Right lobe of liver (tissue), 6 donors: ENCODE measurements at places on chromosomes 2 and 18. TPM values are rescaled to one million over a fixed set of nuclear protein-coding genes. Genes with fewer than 3 reads are reported as not detected.

- DNase-seq, result no peak
Measured at GRCh38 chr2:113070606-113070975, 2.8 kb downstream of the IL1F10 start.

DNA sequence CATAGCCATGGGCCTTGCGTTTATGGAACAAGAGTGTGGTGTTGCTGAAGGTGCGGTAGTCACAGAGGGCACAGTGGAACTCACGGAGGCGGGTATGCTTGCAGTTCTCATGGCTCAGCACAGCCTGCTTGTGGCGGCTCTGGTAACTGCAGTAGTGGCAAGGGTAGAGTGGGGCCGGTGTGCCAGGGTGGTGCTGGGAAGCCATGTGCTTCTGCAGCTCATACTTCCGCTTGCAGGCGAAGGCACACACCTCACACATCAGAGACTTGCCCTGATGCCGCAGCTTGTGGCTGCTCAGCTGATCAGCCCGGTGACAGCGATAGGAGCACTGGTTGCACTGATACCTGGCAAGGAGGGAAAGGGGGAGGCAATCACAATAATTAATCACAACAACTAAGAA, 14.7 kb downstream of the ZNF142 start:
- DNase-seq, result peak; percentile 47

DNA sequence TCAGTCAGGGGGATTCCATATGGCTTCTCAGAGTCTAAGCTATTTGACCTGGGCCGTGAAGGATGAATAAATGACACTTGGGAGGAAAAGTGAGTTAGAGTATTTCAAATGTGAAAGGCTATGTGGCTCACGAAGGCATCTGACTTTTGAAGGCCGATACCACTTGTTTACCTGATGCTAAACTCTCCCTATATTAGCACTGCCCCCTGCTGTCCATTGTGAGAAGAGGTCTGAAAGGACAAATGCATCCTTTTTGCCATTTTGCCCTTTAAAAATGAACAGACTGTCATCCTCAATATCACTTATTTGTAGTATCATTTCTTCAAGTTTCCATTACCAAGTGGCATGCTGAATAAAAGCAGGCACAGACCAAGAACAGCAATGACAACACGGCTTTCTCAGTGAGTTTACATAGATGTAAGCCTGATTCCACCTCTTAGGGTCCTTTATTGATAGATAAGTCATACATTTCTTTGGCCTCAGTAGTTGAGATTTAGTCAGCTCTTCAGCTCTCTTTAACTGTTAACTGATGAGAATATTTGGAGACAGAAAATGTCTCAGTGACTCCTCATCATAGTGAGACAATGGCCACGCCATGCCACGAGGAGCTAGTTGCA, 40.1 kb downstream of the DOCK10 start:
- DNase-seq, result no peak

- no peak for DNase-seq
Measured at GRCh38 chr2:45145073-45145899, 136.0 kb upstream of the SIX2 start.

GRCh38 chr18:75694292-75694691, 266.8 kb upstream of the SMIM21 start:
- DNase-seq, result no peak

DNA sequence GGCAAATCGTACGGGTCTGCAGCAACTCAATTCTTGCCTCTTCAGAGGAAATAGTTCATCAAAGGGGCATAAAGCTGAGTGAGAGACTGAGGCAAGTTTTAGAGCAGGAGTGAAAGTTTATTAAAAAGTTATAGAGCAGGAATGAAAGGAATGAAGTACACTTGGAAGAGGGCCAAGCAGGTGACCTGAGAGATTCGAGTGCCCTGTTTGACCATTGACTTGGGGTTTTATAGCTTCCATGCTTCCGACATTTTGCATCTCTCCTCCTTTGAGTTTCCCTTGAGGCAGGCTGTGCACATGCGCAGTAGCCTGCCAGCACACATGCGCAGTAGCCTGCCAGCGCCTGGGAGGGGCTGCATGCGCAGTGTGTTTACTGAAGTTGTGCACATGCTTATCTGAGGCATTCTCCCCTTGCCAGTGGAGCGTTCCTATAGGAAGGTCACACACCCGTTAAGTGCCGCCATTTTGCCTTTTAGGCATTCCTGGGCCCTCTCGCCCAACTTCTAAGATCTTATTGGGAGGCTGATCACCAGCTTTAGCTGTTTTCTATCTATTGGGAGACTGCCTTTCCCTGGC, 265.5 kb upstream of the MGAT5 start:
- no peak for DNase-seq

- no peak for DNase-seq
Measured at GRCh38 chr2:204239411-204240165, 303.0 kb downstream of the ICOS start.

GRCh38 chr2:176747506-176747905, 465.1 kb upstream of the HNRNPA3 start:
- no peak for DNase-seq

DNA sequence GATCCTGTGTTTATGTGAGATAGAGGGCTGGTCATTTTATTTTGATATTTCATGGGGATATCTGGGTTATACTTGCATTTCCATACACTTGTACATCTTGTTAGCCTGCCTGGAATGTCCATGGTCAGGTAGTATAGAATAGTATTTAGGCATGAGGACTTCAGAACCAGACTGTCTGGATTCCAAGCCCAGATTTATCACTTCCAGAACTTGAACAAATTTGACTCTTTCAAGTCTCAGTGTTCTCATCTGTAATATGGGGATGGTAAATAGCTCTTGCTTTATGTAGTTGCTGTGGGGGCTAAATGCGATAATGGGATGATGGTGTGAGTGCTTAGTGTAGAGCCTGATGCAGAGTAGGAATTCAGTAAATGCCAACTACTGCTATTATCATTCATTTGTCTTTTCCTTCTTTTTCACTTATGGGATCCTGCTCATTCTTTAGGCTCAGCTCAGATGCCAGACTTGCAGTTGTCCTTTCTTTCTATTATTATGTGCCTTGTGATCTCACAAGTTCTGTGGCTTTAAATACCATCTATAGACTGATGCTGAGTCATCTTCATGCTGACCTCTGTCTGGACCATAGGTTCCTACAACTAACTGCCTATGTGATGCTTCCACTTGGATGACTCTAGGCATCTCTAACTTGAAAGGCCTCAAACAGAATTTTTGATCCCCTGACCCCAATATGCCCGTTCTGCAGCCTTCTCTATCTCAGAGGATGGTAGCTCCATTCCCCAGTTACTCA, 67.4 kb downstream of the POLE4 start:
- DNase-seq, result no peak

DNA sequence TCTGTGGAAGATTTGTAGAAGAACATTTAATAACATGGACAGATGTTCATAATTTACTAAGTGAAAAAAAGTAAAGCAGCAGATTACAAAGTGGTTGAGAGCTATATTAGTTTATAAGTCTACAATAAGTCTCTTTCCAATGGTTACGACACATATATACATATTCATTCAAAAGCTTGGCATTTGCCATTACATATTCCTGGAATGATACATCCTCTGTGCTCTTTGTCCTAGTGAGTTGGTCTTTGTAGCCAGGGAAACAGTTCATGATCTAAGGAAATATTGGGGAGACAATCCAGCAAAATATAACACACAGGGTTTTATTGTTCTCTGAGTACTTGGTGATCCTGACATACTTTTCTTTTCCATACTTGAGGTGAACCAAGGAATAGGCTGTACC, 32.5 kb upstream of the SOS1 start:
- DNase-seq, result no peak

DNA sequence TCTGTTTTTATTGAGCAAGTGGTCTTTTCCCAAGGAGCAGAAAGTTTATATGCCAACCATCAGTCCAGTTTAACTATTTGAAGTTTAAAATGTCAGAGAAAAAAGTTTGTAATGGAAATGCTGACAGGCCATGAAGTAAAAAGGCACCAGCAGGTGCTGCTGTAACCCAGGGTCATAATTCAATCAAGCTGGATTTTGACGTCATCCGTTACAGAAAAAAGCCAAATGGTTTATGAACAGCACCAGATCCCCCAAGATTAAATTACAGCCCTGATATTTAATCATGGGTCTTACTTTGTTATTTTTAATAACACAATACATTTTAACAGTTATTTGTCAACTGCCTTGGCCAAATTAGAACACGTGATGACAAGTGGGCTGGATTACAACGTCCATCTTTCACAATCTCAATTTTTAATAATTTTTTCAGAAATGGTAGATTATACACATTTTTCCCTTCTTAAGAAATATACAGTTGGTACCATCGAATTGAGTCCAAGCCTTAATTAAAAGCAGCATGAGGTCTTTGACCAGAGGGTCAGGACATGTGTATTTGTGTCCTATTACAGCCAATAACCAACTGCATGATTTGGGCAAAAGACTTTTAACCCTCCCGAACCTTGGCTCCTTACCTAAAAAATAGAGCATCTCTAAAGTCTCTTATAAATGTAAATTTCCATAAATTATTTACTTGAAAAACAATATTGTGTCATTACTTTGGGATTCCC, 10.0 kb downstream of the TCF4 start:
- DNase-seq, result no peak

DNA sequence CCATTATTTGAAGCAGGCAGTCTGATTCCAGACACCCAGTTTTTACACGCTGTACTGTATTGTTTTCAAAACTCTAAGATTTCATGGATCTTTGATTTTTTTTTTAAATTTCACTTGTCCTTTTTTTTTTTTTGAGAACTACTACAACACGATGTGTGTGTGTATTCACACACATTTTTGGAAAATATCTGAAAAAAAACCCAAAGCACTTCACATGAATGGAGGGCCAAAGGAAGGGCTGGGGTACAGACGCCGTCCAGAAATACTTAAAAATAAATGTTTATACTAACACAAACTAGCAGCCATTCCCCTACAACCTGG, 314 bp upstream of the SSB start:
- DNase-seq, result no peak

DNA sequence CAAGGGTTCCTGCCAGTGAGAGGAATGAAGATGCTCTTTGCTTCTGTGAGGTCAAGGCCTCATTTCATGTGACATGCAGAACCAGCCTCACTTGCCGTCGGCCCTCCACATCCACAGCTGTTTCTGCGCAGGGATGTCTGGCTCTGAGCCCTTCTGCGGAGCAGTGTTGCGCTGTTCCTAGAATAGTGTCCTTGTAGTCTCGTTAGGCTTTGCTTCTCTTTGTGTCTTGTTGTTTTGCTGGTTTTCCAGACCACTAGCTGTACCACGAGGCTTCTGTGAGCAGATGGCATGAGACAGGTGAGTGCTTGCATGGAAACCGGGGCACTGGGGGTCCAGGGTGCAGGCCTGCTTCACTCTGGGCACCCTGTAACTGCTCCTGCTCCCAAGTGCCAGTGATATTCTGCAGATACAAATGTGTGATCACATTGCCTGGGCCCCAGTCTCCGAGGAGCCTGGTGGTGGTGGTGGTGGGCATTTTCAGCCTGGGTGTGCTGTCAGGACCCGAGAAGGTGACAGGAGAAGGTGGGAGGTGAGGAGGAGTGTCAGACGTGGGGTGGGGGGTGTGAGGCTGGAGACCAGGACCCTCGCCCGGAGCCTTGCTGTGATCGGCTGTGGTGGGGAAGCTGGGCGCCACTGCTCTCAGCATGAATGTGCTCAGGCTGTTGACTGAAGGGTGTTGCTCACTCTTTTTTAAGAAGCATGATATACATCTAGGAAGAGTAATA, 34.3 kb downstream of the LDLRAD4 start:
- no peak for DNase-seq

DNA sequence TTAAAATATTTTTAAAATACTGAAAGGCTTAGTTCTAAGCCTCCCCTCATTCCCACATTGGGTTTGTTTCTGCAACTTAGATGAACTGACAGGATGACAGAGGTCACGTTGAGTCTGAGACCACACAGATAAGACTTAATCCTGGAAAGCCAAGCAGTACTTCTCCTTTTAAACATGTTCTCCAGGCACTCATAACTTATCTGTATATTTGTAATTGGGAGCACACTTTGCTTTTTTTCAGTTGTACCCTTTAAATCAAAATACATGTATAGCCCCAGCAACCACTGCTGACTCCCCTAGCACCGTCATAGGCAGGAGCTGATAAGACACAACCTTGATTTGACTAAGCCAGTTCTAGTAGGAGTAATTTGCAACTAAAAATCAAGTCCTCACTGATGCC, 394.8 kb downstream of the PID1 start:
- DNase-seq, result no peak

DNA sequence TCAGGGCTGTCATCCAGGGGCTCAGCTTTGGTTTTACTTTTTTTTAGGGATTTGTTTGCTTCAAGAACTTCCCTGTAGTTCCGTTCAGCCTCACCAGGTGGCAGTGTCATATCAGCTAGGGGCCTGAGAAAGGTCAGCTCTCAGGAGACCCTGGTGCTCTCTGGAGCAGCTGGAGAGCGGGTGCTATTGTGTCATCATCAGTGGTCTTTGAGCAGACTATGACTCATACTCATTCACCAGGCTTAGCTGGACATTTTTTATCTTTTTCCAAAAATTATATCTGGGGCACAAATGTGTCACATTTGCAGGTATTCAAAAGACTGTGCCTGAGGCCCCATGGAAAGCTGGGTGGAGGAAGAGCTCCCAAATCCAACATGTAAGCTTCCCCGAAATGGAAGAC, 24.4 kb downstream of the ZNF892 start:
- DNase-seq, result peak; percentile 60

DNA sequence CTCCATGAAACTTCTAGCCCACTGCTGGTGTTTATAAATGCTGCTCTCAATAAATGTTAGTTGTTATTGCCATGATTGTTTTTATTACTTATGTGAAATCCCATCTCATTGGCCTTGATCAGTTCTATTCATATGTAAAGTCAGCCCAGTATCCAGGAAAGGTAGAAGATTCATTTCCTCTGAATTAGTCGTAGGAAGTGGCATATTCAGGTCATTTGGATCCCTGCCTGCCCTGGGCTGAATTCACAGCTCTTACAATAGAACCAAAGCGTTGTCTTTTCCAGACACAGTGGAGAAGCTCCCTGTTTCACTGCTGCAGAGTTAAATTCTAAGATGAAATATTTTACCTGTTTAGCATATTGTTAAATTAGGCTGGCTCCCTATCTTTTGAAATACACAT, 70.3 kb downstream of the MAIP1 start:
- no peak for DNase-seq

GRCh38 chr2:10909996-10910341, 1.8 kb upstream of the KCNF1 start:
- DNase-seq, result no peak

DNA sequence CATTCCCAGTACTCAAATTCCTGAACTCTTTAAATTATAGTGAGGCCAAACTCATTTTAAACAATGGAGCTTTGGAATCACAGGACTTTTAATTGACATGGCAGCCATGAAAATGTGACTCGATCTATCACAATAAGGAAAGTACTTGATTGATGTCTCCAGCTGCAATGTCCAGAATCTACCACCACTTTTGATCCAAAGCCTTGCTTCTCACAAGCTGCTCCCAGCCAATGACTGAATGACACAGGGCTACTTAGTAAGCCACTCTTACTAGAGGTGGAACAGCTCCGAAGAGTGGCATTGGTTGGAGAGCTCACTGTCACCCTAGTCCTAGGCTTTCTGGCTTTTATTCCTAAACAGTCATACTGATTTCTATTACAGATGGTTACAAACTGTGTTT, 270.1 kb downstream of the IRS1 start:
- DNase-seq, result no peak

GRCh38 chr2:9789371-9789770, 53.9 kb upstream of the TAF1B start:
- peak; percentile 58 for DNase-seq

RBKS gene
- total RNA-seq, result 14.0 TPM

PCARE gene
- not detected for total RNA-seq

KLHL30 gene
- 0.07 TPM for total RNA-seq

LYPD1 gene
- 0.37 TPM for total RNA-seq

ALPG gene
- total RNA-seq, result not detected

REG3G gene
- not detected for total RNA-seq

COL4A3 gene
- 0.12 TPM for total RNA-seq
